Adrenal gland (tissue), 19 donors: ENCODE measurements at places on chromosomes 3 and 15. TPM values are rescaled to one million over a fixed set of nuclear protein-coding genes. Genes with fewer than 3 reads are reported as not detected.

DNA sequence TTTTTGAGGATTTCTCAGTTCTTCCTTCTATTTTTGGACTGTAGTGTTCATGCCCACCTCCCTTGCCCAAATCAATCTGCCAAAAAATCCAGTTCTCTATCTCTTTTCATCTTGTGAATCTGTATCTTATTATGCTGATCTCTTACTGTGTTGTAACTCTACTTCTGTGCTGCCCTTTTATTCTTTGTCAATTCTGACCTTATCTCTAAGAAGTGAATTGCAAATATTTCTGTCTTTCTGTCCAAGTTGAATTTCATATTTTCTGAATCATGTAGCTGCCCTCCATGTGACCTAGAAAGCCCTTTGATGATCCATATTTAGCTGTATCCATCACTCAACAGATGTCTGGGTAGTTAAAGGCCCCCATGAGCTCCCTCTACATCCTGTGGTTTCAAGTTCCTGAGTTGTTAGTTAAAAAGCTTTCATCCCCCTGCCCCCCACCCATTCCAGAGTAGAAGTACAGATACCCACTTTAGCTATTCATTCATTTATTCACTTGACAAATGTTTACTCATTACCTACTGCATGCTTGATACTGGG, 33.6 kb upstream of the ETV5 start:
- no peaks in the 10 kb centered on the region for H3K36me3 ChIP-seq
- no peaks in the 10 kb centered on the region for H3K27me3 ChIP-seq
- no peak for DNase-seq

GRCh38 chr3:69097407-69098086, 12.8 kb downstream of the ARL6IP5 start:
- peak overlapping the region; percentile 8 for H3K27ac ChIP-seq
- H3K4me3 ChIP-seq, result no peak overlapping the region
- H3K36me3 ChIP-seq, result no peaks in the 10 kb centered on the region
- no peak for DNase-seq

GRCh38 chr3:134163096-134163495, 87.6 kb downstream of the RYK start:
- no peak overlapping the region for H3K27ac ChIP-seq
- DNase-seq, result no peak
- H3K4me3 ChIP-seq, result no peak overlapping the region

DNA sequence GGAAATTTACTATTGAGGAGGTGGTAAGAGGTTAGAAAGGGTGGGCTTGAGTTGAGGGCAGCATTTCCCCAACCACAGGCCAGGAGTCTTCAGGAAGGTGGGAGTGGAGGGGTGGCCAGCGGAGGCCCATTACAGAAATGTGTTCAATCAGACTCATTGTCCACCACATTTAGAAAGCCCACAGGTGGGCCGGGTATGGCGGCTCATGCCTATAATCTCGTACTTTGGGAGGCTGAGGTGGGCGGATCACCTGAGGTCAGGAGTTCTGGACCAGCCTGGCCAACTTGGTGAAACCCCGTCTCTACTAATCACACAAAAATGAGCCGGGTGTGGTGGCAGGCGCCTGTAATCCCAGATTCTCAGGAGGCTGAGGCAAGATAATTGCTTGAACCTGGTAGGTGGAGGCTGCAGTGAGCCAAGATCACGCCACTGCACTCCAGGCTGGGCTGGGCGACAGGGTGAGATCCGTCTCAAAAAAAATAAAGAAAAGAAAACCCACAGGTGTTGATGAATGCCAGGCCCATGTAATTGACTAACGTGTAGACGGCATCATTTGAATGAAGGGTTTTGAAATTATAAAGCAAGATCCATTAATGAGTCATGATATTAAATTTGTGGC, 12.2 kb upstream of the SYNM start:
- no peaks in the 10 kb centered on the region for H3K27me3 ChIP-seq
- H3K4me1 ChIP-seq, result no peaks in the 10 kb centered on the region
- no peak overlapping the region for H3K27ac ChIP-seq

The TUSC2 gene
- total RNA-seq, result 39.3 TPM
